ENCODE measurements at places on chromosomes 4 and X.

GRCh38 chr4:26386386-26386785 is 65.6 kb downstream of the RBPJ start:
- no peak for DNase-seq

GRCh38 chrX:20112022-20112774 is 4.5 kb downstream of the MAP7D2 start:
- DNase-seq: no peak

DNA sequence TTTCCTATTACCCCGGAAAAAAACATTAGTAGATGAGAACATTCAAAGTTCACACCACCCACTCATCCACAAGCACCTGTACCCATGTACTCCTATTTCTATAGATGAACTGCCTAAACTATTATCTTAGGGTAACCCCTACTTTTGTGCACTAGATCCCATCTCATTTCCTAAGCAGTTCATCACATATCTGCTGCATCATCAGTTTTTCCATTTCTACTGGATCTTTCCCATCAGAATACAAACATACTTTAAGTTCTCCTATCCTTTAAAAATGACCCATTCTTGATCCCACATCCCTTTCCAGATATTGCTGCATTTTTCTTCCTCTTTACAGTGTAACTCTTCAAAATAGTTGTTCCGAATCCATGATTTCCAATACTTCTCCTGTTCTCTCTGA is 81.0 kb downstream of the PRSS12 start:
- DNase-seq: no peak

- no peak for DNase-seq
Measured at GRCh38 chr4:176013476-176014247, 52.0 kb upstream of the WDR17 start.

- DNase-seq: no peak
Measured at GRCh38 chrX:15170927-15171326, 99.0 kb downstream of the ASB9 start.

GRCh38 chrX:19403696-19404095 is 60.0 kb downstream of the PDHA1 start:
- no peak for DNase-seq

- DNase-seq: no peak
Measured at GRCh38 chr4:89069481-89069880, 12.5 kb upstream of the FAM13A start.

GRCh38 chr4:43452948-43453347 is 560.4 kb downstream of the GRXCR1 start:
- DNase-seq: no peak

GRCh38 chr4:165606465-165607205 is 227.8 kb downstream of the CPE start:
- no peak for DNase-seq

- no peak for DNase-seq
Measured at GRCh38 chrX:42460706-42461105, 317.3 kb downstream of the PPP1R2C start.

GRCh38 chr4:69124941-69125340 is 28.7 kb downstream of the UGT2B7 start:
- no peak for DNase-seq

GRCh38 chr4:89299153-89299791 is 8.3 kb downstream of the GPRIN3 start:
- DNase-seq: no peak
